Lung (tissue), 17 donors: ENCODE measurements at places on chromosomes 7 and 10. TPM values are rescaled to one million over a fixed set of nuclear protein-coding genes. Genes with fewer than 3 reads are reported as not detected.

Gene MAT1A
- 0.30 TPM for polyA plus RNA-seq

DNA sequence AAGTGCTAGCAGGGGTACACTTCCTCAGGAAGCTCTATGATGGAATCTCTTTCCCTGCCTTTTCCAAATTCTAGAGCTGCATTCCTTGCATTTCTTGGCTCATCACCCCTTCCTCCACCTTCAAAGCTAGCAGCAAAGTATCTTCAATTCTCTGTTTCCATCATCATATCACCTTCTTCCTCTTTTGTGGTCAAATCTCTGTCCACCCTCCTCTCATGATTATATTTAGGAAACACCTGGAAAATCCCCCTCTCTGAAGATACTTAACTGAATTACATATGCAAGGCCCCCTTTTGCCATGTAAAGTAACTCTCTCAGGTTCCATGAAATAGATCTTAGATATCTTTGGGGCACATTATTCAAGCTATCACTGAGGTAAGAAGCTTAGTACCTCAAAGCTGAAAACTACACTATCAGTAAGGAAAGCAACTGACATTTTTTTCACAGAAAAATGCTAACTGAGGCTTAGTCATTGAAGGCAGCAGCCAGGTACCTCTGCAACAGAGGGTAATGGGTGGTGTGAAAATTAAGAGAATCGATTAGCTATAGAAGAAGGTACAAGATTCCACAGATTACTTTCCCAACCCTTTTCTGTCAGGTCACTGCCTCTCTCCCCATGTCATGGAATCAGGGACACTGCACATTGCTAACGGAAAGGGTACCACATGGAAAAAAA lies 197.3 kb downstream of the MACC1 start:
- no peak for DNase-seq

DNA sequence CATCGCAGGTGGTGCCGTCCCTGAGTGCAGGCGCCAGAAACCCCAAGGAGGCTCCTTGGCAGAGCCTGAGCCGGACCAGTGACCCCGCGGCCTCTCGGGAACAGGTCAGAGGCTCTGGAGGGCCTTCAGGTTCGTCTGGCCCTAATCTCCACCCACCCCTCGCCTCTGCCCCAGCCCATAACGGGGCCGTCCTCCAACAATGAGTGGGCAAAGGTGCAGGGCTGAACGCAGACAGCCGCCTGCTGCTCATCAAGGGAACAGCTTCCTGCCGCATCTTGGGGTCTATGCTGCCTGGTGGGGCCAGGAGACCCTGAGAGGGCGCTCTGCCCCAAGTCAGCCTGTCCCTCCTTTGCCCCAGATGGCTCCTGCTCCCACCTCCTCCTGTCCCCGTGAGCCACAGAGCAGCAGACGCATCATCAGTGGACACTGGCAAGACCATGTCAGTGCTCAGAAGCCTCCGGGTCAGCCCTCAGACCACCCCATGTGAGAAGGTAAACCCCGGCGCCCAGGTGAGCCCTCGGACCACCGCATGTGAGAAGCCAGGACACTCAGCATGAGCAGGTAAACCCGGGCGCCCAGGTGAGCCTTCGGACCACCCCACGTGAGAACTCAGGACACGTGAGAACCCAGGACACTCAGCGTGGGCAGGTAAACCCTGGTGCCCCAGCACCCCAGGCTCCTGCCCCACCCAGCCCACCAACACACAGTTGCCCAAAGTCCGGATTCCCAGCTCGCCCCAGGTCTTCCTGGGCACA lies 142.0 kb downstream of the PTPRN2 start:
- no peak for DNase-seq

- DNase-seq: peak; percentile 63
These were observed 46.7 kb upstream of the PLCE1 start for GRCh38 chr10:93947055-93947454.

GRCh38 chr7:111198255-111198654 lies 107.3 kb downstream of the LRRN3 start:
- DNase-seq: no peak
